NCI-H526 treated with DMSO at 0.1 percent for 48 hours (cell line): ENCODE measurements at places on chromosomes 1 and 21.

DNA sequence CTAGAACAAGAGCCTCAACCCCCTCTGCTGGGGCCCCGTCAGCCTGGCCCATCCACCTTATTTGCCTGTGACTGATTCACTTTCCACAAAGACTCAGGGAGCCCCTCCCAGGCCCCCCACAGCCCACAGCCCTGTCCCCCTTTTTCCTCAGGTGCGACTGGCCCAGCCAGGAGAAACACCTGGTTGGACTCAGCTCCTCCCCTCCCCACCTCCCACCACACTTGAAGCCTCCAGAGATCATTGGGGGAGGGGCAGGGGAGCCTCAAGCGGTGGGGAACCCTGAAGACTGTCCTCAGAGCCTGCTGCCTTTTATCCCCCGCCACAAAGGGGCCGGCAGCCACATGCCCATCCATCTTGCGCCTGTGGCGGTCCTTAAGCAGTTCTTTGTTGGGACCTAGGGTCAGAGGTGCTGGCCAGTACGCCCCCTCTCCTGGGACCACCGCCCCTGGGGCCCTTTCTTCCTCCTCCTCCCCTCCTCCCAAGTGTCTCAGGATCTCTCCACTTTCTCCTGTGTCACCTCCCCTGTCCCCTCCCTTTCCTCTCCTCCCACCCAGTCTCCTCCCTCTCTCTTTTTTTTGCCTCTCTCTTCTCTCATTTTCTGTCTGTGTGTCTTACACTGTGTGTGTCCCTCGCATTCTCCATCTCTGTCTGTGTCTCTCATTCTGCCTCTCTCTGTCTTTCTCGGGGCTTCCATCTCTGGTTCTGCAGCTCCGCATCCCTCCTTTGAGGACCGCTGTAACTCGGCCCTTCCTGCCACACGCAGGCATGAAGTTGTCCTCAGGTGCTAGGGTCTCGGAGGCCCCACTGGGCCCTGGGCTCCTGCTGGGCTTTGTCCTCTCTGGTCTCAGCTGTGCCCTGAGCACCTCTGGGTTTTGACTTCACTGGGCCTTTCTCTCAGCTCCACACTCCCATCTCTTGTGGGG is 12.2 kb downstream of the CRABP2 start:
- peak; percentile 82 for DNase-seq

- no peak for DNase-seq
These were observed 542.8 kb upstream of the BEND5 start for GRCh38 chr1:49319426-49319963.

DNA sequence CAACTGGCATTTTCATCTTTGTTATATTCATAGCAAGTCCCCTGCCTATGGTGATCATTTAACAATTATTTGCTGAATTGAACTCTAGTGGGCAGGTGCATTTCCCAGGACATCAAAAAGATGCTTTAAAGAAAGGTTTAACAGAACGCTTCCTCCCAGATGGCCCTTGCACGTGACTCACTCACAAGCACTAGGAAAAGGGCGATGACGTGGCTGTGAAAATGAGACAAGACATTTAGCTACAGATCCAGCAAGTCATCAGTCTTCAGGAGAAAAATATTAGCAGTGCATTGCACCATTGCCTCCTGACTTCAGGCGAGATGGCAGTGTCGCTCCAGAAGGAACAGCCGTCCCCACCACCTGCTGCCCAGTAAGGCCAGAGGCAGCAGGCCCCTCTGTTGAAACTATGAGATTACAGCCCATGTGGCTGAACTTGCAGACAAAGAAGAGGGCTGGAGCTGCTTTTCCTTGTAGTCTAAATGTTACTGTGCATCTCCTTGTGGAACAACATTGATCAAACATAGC is 37.2 kb downstream of the DSCAM start:
- no peak for DNase-seq

- DNase-seq, result no peak
These were observed 2.7 kb upstream of the CLDN19 start for GRCh38 chr1:42742617-42743316.

GRCh38 chr1:77085109-77085508 is 134.1 kb downstream of the PIGK start:
- no peak for DNase-seq

DNA sequence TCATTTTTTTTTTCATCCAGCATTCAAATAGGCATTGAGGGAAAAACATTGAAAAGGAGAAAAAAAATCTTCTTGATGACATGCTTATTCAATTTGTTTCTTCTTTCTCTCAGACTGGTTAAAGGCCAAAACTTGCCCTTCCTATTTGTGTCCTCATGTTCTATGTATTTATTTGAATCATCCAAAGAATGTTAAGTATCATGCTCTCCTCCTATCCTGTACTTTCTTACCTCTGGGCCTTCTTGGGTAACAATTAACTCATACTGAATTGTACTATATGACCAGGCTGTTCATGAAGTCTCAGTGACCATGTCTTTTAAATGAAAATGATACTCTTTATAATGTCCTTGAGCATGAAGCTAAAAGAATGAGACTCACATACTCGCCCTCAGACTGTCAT is 36.5 kb upstream of the DENND1B start:
- DNase-seq, result no peak

DNA sequence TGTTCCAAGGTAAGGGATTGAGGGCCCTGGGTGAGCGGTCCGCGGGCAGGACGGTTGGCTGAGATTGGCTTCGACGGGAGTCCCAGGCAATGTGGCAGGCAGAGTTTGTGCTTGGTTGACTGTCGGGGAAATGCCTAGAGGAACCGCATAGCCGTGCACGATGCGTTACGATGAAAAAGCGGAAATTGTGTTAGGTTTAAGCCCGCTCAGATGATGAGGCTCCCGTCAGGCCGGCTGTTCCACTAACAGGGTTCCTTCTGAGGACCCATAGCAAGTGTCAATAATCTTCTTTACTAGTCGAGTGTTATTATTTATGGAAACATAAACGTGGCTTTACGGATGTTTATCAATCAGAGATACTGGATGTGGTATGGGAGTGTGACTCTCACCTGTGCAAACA is 117.8 kb upstream of the COL6A1 start:
- no peak for DNase-seq

DNA sequence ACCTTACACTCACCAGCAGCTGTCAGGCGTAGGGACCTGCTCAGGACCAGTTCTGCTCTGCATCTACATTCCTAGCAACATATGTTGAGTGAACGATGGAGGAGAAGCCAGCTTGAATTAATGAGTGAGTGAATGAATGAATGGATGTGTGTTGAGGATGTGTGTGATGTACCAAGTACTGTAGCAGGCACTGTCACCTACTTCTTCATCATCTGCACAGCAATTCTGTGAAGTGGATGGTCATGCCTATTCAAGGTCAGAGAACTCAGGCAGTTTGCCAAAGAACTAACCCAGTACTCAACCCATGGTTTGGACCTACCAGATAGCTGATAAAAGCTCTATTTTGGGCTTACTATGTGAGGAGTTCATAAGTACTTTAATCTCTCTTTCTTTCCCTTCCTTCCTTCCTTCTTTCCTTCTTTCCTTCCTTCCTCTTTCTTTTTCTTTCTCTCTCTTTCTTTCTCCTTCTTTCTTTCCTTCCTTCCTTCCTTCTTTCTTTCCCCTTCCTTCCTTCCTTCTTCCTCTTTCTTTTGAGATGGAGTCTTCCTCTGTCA is 56.9 kb downstream of the ATP1A1 start:
- DNase-seq, result no peak
